Activated naive CD8-positive, alpha-beta T cell treated with anti-CD3 and anti-CD28 coated beads, Interleukin-2, amount 10 ng/mL, durations not matched to agents 7 days and 5 days (primary cell): ENCODE measurements at places on chromosomes 13 and 19.

- peak; percentile 10 for DNase-seq
Measured at GRCh38 chr19:33685541-33685940, 63.8 kb downstream of the CHST8 start.

GRCh38 chr19:45574526-45574925 lies 10.1 kb downstream of the OPA3 start:
- no peak for DNase-seq

DNA sequence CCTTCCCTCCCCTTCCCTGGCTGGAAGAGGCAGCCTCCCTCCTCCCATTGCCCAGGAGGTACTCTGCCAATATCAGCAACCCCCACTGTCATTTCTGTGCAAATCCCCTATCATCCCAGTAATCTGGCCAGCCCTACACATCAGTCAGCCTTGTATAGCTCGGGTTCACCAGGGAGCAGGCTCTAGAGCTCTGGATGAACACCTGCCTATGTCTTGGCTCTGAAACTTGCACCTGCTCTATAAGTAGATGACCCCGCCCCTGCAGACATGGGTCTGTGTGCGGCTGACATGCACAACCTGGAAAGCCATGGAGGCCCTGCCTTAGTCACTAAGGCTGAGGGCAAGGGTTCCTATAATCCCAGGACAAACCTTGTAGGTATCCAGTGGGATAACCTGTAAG lies 1042.9 kb downstream of the UQCRFS1 start:
- DNase-seq = no peak

GRCh38 chr13:67934617-67935330 lies 704.6 kb upstream of the PCDH9 start:
- DNase-seq = no peak

- DNase-seq = no peak
Measured at GRCh38 chr19:30689474-30689873, 317.3 kb downstream of the ZNF536 start.

DNA sequence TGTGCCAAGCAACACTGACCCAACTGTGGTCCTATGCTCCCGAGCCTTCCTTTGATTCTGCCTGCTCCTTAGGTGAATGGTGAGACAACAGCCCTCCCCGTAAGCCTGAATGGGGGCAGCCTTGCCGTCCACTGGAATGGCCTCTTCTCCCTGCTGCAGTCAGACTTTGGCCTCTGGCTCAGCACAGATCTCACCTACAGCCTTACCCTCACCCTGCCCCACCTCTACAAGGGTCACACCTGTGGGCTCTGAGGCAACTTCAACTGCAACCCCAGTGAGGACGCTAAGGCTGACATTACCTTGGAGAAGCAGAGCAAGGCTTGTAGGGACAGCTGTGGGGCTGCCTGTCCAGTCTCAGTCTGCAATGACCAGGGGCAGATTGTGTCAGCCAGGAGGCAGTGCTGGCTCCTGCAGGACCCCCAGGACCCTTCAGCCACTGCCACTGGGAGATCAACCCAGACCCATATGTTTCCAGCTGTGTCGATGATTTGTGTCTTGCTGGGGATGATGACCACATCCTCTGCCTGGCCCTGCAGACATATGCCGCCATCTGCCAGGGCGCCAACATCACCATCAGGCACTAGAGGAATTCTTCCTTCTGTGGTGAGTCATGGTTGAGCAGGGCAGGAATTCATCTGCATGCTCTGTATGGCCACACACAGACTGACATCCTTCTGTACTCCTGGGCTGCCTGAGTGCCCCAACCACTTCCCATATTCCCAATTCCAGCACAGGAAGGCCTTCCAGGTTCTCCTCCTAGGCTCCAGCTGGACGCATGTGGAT lies 27.3 kb upstream of the FXYD3 start:
- DNase-seq = no peak

GRCh38 chr13:31038834-31039552 lies 106.5 kb downstream of the TEX26 start:
- DNase-seq = no peak
